Naive thymus-derived CD8-positive, alpha-beta T cell (primary cell): ENCODE measurements at places on chromosomes 5 and 9.

GRCh38 chr5:167261309-167262100 is 1029.9 kb upstream of the WWC1 start:
- no peak for DNase-seq

DNA sequence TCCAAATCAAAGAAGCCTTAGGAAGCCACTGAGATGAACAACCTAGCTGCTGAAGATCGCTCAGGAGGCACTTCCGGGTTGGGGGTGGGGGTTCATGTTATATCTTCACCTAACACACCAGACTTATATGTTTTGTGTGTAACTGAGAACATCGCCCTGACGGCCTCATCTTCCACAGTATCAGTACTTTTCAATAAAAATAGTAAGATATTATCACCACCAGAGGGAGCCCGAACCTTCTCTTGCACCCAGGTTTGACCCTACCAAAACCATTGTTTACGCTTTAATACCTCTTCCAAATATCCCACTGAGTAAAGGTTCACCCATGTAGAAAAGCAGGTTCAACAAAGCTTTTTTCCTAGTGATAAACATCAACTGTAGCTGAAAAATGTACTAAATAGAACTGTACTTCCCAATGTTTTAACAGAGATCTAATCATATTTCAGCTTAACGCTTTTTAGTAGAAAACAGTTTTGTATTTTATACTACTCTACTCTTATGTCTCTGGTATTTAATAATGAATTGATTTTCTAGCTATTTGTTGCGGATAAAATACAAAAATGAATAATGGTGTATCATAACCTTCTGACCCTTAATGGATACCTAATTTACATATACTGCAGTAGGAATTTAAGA is 244.0 kb downstream of the EPB41L4A start:
- DNase-seq = no peak

DNA sequence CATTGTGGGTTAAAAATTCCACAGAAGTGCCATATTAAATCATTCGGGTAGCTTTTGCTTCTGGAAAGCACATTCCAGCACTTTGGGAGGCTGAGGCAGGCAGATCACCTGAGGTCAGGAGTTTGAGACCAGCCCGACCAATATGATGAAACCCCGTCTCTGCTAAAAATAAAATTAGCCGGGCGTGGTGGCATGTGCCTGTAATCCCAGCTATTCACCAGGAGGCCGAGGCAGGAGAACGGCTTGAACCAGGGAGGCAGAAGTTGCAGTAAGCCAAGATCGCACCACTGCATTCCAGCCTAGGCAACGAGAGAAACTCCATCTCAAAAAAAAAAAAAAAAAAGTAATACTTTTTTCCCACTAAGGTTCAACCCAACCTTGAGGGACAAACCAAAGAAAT is 189.8 kb downstream of the TSSK1B start:
- no peak for DNase-seq

DNA sequence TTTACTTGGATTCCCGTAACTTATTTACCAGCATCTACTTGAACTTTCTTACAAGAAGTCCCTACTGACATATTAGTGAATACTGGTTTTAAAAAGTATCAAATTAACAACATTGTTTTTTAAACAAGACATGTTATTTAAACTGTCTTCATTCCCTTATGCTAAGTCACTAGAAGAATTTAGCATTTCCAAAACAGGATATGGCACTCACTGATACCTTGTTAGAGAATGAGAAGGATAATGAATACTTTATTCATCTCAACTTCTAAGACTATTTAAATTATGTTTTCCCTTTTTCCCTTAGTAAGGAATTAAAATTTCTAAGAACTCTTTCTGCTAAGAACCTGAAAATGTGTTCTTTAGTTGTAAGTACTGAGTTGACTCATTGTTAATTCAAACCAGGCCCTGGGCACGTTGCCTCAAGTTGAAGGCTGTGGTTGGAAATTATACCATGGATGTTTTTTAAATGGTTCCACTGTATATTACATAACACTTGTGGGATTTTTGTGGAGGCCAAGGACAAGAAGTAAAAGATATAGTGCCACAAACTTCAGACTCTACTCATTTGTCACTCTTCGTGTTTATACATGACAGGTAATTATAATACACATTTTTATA is 219.0 kb upstream of the EDIL3 start:
- DNase-seq = no peak

GRCh38 chr9:124886866-124887492 is 25.0 kb downstream of the ARPC5L start:
- DNase-seq = no peak

GRCh38 chr9:131739133-131739958 is 530 bp downstream of the RAPGEF1 start:
- peak; percentile 40 for DNase-seq

- DNase-seq = no peak
Observed at GRCh38 chr9:136225366-136225747, 20.3 kb downstream of the QSOX2 start.

GRCh38 chr5:127962491-127962890 is 121.1 kb upstream of the SLC12A2 start:
- DNase-seq = no peak

DNA sequence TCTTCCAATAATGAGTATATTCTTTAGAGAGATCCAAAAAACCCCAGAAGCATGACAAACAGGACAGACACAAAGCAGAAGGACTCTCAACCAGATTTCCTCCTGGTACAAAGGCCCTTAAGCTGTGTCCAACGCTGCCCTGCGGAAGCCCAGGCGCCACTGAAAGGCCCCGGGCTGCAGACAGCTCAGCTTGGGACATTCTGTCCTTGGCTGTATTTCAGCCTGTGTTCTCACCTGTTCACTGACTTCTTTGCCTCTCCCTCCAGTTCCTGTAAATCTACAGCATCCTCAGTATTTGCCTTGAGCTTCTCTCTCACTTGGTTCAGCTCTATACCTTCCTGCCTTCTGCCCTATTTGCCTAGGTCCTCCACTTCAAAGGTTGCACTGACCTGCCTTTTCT is 96.5 kb downstream of the SH3TC2 start:
- DNase-seq = no peak

DNA sequence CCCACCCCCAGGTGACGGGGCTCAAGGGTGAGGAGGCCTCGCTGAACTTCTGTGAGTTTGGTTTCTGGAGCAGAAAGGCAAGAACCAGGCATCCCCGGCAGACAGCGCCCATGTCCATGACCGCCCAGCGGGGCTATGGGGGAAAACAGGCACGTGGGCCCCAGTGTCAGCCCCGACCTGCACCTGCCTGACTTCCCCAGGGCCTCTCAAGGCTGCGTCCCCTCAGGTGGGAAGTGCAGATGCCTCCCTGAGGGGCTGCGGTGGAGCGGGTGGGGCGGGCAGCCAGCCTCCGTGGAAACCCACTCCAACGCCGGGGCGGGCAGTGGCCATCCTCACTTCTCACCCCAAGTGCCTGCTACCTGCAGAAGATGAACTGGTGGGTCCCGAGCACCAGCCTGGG is 6.9 kb upstream of the CARD9 start:
- DNase-seq = no peak

DNA sequence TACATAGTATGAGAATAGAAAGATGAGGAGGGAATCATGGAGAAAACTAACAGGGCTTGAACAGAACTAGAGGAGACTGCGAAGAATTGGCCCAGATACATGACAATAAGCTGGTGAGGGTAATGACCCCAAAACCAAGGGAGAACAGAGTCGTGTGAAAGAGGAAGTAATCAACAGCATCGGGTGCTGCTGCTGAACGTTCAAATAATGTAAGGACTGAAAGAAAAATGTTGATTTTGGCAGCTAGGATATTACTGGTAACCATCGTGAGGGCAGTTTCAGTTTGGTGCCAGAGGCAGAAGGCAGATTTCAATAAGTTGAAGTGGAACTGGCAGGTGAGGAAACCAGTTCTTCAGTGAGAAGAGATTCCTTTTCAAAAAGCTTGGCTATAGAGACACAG is 66.8 kb upstream of the SMC2 start:
- DNase-seq = no peak

DNA sequence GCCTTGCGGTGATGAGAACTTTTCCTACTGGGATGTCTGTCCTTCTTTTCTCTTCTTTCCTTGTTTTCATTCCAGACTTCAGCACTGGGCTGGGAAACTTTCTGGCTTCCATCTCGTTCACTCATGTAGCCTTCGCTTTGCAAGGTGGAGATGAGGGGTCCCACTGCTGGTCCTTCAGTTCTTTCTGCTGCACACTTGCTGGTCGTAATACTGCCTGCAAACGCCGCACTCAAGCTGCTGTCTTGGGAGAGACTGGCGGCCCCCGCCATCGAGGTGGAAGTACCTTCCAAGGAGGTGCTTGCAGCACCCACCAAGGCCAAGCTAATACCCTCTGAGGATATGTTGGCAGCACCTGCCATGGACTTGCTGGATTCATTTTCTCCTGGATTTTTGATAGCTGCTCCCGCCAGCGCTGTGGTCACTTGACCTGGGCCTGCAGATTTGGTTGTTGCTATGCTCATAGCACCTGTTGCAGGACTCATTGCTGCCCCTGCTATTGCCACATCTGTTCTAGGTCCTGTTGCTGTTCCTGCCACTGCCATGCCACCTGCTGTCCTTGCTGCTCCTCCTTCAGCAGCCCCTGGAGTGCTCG is 3.0 kb downstream of the GARIN3 start:
- no peak for DNase-seq

GRCh38 chr5:178221853-178222252 is 10.7 kb downstream of the PHYKPL start:
- no peak for DNase-seq

- DNase-seq = no peak
Observed at GRCh38 chr9:127968042-127968441, 12.7 kb downstream of the EEIG1 start.

GRCh38 chr9:19927560-19927959 is 138.7 kb upstream of the SLC24A2 start:
- no peak for DNase-seq

GRCh38 chr9:98563212-98563907 is 145.4 kb downstream of the GABBR2 start:
- DNase-seq = no peak

DNA sequence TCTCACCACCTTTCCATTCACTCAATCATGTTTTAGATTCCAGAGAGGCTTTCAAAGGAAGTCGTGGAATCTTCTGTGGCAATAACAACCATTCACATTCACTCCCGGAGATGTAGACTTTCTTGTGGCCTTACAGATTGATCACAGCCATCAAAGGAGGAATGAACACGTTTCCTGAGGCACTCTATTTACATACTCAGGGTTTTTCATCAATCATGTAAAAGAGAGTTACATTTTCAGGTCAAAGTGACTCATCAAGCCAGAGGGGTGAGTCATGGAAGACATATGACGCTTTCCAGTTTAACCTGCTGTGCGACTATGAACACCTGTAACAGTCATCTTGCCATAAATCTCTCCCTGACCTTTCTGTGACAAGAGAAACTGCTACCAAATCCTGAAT is 39.3 kb upstream of the RAD23B start:
- no peak for DNase-seq

- DNase-seq = no peak
Observed at GRCh38 chr9:73174330-73174980, 22.8 kb downstream of the ANXA1 start.

GRCh38 chr5:161230221-161230620 is 316.3 kb downstream of the GABRB2 start:
- no peak for DNase-seq

DNA sequence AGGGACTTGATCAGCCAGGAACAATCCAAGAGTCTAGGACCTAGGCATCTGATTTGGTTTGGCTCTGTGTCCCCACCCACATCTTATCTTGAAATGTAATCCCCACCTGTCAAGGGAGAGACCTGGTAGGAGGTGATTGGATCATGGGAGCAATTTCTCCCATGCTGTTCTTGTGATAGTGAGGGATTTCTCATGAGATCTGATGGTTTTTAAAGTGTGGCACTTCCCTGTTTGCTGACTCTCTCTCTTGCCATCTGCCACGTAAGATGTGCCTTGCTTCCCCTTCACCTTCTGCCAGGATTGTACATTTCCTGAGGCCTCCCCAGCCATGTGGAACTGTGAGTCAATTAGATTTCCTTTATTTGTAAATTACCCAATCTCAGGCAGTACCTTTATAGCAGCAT is 201.7 kb upstream of the ACTBL2 start:
- no peak for DNase-seq

GRCh38 chr5:154049636-154050035 is 10.9 kb downstream of the MFAP3 start:
- no peak for DNase-seq

DNA sequence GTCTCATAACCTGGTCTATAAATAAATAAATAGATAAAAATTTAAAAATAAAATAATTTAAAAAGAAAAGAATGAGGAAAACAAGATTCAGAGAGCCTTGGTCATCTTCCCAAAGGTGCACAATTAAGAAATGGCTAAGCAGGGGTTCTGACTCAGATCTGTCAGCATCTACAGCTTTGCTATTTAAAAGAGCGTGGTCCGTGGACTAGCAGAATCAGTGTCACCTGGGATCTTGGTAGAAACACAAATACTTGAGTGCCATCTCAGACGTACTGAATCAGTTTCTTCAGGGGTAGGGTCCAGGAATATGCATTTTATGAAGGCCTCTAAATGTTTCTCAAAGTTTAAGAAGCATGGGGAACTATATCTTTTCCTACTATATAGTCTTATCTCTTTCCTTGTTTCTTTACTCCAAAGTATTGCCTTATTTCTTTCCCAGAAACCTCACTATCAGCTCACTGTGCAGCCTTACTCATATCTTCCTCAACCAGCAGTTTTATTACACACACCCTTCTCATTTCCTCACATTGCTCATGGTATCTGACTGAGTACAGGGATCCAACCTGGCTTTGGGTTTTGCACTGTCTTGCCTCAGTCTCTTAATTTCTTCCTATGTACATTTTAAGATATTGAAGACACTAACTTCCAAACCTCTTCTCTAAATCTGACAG is 58.6 kb downstream of the TMC1 start:
- no peak for DNase-seq

DNA sequence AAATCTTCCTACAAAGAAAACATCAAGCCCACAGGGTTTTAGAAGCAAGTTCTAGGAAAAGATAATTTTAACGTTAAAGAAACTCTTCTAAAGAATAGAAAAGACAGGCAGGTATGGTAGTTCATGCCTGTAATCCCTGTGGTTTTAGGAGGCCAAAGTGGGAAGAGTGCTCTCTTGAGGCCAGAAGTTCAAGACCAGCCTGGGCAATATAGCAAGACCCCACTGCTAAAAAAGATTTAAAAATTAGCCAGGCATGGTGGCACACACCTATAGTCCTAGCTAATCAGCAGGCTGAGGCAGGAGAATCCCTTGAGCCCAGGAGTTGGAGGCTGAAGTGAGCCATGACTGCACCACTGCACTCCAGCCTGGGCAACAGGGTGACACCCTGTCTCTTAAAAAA is 193.3 kb downstream of the MLLT3 start:
- DNase-seq = no peak

- no peak for DNase-seq
Observed at GRCh38 chr9:94916956-94917355, 190.5 kb downstream of the AOPEP start.

DNA sequence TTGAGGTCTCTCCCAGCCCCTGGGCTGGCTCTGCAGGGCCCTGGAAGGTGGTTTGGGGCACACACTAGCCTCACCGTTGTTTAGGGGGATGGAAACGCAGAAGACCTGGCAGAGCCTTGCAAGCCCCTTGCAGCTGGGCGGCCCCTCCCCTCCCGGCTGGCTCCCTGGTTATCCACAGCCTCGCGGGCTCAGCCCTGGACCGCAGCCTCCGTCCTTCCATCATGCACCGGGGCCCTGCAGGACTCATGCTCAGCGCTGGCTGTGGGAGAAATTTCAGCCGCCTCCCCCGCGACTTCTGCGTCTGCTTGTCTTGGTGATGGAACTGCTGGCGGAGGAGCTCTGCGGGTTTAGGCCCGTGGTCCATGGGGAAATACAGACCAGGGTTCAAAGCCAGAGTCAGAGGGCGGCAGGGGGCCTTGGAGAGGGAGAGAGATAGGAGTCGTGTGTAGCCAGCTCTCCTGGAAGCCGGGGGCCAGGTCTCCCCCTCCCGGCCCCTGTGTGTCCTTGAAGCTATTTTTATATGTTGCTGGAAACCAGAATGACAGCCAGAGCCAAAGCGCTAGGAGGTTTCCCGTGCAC is 75.8 kb upstream of the IER5L start:
- DNase-seq = no peak
